ENCODE measurements at places on chromosomes 3 and 15.

DNA sequence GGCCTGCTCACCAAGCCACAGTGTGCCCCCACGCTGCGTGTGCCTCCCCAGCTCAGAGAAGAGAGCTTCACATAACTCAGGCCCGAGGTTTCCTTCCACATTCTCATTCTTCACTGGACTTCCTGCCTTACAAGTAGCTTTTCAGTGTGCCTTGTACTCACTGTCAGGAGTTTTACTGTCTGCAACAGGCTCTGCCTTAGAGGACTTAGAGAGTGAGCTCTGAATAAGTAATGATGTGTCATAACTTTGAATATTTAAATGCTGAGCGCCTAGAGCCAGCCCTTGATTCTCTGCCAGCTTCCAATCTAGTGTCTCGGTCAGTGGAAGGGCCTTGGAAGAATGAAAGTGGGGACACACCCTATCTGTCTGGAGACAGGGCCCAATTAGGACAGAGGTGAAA, 41.8 kb downstream of the ITGB5 start:
- no peak for DNase-seq

DNA sequence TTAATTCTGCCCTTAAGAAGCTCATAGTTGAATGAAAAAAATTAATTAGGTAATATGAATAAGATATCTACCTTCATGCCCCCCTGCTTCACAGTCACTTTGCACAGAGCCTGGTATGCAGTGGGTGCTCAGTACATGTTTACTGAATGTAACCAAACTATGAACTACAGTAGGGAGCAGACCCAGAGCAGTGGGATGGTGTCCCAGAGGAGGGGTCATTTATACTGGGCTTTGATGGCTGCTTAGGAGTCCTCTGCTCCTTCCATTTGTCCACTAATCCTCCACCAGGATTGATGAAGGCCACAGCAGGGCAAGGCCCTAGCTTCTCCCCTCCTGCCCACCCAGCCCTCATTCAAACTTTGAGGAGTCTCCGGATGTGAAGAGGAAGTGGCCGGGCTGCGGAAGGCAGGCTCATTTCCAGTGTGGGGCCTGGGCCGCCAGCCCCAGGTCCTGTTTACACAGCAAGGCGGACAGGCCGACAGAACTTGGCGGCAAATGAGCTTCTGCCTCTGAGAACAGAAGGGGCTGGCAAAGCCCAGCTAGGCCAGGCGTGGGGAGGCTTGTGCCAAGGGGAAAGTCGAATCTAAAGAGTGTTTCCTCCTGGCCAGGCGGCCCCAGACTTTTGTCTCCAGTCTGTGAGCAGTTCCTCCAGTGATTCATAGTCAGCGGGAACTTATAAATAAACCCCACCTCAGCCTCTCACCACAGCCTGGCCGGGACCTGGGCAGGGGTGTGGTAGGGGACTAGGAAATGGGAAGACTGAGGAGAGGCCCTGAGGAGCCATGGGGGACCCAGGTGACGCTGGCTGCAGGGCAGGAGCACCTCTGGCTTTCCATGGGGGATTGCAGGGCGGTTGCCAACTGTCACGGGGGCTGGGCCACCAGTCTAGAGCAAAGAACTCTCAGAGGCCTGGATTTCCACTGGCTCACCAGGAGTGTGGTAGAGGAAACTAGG, 51.6 kb upstream of the LCTL start:
- no peak for DNase-seq

GRCh38 chr15:69748576-69749185, 296.1 kb downstream of the RPLP1 start:
- no peak for DNase-seq

GRCh38 chr3:14328422-14328821, 74.0 kb upstream of the SLC6A6 start:
- DNase-seq: no peak

- no peak for DNase-seq
Observed at GRCh38 chr3:131081224-131081623, 54.5 kb downstream of the NEK11 start.

- peak; percentile 39 for DNase-seq
Observed at GRCh38 chr3:66481071-66482017, 19.5 kb downstream of the LRIG1 start.

GRCh38 chr15:88391700-88392099, 75.5 kb downstream of the MRPL46 start:
- DNase-seq: no peak

- no peak for DNase-seq
Observed at GRCh38 chr3:61805510-61806080, 244.2 kb downstream of the PTPRG start.

DNA sequence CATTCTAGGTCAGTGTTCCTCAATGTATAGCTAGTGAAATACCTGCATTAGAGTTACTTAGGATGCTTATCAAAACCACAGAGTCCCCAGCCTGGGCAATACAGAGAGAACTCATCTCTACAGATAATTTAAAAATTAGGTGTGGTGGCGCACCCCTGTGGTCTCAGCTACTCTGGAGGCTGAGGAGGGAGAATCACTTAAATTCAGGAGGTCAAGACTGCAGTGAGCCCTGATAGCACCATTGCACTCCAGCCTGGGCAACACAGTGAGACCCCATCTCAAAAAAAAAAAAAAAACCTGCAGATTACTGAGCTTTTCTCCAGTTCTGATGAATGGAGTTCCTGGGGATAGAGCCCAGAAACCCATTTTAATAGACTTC, 10.1 kb upstream of the MINDY2 start:
- DNase-seq: no peak

DNA sequence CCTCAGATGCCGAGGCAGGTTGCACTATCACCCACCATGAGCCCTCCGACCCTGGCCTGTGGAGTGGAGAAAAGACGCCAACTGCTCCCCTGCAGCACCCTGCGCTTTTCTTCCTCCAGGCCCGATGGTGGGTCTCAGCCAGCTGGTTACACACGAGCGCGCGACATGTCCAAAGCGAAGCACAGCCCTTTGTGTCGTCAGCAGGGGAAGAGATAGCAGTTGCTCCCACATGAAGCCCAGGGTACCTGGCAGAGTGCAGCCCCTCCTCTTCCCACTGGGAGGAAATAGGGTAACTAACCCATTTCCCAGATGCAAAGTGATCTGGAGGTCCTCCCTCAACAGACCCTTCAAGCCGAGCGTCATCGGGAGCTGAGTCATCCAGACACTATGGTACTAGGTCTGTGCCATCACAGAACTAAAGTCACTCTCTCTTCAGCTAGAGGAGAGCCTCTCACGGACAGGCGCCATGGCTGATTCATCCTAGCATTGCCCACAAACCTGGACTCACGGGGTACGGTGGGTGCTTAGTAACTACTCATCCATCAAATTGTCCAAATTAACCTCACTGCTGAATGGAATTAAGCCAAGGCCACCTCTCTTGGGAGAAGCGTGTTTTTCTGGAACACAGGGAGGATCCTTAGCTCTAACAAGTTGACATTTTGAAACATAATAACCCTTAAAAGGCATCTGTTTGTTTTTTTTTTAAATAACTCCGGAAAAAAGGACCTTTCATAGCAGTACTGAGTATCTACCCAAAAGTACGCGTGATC, 45.2 kb upstream of the BDH1 start:
- no peak for DNase-seq

DNA sequence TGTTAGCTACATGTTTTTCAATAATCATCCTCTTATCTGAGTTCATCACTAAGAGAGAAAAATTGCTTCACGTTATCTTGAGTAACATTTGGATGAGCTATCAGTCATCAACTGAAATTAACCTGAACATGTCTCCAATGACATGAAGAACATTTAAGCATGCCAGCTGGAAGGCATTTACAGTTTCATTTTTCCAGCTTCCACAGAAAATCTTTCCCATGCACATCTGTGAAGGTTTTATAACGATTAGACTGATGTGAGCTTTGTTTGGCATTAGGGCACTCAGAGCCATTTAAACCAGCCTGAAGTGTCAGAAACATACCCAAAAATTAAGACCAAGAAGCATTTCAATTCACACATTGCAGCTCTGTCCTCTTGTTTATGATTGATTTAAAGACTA, 235.8 kb upstream of the ARHGEF26 start:
- DNase-seq: no peak

GRCh38 chr3:38204599-38205471, 39.5 kb downstream of the OXSR1 start:
- DNase-seq: no peak

GRCh38 chr3:127755305-127755681, 67.0 kb downstream of the MGLL start:
- no peak for DNase-seq

DNA sequence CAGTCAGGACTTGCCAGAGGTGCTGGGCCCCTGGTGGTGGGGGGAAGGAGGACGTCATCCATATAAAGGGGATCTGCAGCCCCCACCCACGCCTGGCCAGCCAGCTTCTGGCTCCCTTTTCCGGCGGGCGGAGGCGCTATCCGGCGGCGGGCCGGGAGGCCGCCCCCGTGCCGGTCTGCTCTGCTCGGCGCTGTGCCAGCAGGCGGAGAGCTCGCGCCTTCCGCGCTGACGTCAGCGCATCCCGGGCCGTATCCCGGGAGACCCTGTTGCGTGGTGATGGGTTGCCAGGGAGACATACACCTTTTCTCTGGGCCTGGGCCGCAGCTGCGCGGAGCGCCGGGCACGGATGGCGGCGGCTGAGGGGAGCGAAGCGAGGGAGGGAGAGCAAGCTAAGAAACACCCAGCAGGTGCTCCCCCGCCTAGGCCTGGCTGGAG, 1.1 kb downstream of the FAM131A start:
- DNase-seq: no peak

GRCh38 chr15:32766101-32766500, 48.3 kb downstream of the GREM1 start:
- no peak for DNase-seq

- no peak for DNase-seq
Observed at GRCh38 chr3:183131735-183132134, 30.8 kb downstream of the LAMP3 start.

DNA sequence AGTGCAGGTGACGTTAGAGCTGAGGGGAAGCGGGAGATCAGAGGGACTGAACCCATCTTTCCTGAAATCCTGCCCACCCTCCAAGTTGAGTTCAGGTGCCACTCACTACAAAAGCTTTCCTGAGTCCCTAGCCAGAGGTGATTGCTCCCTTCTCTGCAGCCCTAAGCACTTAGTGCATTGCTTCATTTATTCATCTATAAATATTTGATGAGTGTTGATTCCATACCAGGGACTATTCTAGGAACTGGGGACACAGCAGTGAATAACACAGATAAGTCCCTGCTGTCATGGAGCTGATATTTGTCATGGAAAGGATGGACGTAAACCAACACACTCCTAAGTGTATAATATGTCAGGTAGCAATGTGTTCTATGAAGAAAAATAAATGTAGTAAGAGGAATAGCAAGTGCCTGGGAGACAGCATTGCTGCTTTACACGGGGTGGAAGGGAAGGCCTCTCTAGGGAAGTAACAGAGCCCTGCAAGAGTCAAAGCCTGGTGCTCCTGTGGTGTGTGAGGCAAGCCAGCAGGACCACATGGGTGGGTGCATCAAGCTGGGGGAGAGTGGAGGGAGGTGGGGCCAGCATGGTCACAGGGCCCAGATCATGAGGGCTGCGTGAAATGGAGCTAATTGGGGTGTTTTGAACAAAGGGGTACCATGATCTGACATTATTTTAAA, 18.6 kb downstream of the ALPK3 start:
- DNase-seq: no peak
